Cardiac muscle cell (in vitro differentiated cells and primary cell): ENCODE measurements at places on chromosomes 4 and X.

DNA sequence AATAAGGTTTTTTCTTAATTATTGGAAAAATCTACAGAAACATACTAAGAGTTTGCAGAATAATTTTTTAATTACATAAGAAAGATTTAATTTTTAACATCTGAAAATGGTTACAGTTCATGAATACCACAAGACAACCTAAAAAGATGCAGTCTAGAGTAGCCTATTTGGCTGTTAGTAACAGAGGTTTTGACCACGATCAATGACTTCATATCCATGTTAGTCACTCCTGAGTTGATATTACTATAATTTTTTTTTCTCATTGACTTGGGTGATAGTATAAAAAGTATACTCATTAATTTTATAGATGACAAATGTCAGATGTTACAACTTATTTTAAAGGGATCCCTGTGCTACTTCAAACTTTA is 272.5 kb downstream of the DCTD start:
- DNase-seq, result no peak

- no peak for DNase-seq
Measured at GRCh38 chr4:4364061-4364460, 22.8 kb upstream of the NSG1 start.

DNA sequence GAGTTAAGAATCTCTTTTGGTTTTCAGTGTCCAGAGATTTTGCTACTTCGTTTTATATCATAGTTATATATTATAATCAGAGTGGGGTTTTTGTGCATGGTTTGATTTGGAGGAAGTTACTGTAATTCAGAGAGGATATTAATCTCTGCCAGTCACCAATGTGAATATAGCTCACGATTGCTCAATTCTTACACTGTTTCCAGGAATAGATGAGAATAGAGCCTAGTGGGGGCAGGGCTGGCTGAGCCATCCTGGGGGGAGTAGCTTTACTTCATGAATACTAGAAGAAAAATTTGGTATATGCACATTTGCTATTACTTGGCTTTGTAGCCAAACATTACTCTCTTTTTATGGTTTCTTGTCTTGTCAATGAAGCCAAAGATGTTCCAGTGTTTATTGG is 60.9 kb upstream of the TRPC3 start:
- peak; percentile 58 for DNase-seq

GRCh38 chr4:108303488-108304177 is 134.9 kb upstream of the LEF1 start:
- DNase-seq, result no peak

DNA sequence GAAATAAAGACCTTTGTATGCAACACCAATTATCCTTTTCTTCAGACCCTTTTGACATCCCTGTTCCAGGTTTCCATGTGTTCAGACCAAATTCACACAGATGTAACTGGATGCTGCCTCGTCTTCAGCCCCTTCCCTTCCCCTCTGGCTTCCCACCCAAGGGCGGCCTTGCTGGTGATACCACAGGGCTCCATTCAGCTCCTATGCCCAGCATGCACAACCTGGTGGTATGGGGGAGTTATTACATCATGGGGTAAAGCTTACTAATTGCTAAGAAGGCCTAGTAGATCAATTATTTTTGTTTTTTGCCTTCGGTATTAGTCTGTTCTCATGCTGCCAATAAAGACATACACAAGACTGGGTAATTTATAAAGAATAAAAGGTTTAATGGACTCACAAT is 317.0 kb upstream of the CXXC4 start:
- no peak for DNase-seq

DNA sequence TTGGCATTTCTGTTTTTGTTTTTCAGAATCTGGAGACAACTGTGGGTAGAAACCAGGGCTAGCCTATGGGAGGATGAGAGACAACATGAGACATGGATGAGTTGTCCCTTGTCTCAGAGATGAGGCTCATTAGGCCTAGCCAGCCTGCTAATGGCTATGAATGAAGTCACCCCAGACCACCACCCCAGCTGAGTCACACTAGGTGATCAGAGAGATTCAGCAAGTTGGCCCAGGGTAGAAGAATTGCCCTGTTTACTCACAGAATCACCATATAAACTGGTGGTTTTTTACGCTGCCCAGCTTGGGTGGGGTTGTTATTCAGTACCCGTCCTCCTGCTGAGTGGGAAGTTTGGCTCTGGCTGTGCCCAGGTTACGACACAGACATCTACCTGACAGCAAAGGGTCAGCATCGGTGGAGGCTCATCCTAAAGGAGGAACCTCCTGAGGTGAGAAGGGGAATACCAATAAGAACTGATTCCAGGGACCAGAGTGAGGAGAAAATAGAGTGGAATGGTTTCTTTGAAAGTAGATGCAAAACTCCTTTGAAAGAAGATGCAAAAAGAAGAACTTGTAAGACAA is 17.2 kb upstream of the ARSJ start:
- no peak for DNase-seq

- no peak for DNase-seq
Measured at GRCh38 chr4:129384974-129385373, 289.0 kb downstream of the C4orf33 start.

GRCh38 chr4:8698341-8699062 is 105.9 kb downstream of the CPZ start:
- no peak for DNase-seq

- no peak for DNase-seq
Measured at GRCh38 chrX:1231850-1232465, 19.5 kb upstream of the CRLF2 start.

DNA sequence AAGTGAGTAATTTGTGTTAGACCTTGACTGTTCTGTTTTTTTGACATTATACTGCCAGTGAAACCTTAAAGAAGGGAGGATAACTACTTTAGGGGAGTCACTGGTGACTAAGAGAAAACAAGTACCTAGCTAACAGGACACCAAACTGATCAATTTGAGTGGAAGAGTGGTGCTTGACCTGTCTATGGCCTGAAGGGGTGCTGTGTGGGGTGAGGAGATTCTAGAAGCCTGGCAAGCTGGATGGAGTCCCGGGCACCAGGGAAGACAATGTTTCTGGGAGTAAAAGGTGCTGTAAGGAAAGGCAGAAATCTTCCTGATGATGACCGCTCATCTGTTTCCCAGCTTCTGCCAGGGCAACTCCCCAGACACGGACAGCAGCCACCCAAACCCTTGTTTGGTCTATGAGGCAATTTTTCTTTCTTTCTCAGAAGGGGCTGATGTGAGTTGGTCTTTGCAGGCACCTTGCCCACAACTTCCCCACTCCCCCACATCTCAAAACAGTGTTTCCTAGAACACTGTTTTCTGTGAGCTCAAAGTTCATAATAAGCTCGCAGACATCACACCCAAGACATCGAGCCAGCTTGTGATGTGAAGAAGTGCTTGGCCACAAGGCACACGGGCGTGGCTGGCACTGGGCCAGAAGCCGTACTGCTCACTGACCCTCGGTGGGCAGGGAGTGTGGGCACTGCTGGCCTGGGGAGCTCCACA is 4.6 kb downstream of the TXK start:
- peak; percentile 29 for DNase-seq

GRCh38 chr4:138553001-138553845 is 311.1 kb upstream of the SLC7A11 start:
- peak; percentile 54 for DNase-seq

GRCh38 chr4:125045311-125045710 is 269.4 kb upstream of the FAT4 start:
- no peak for DNase-seq

GRCh38 chr4:25123236-25123635 is 37.0 kb downstream of the SEPSECS start:
- DNase-seq, result no peak

- no peak for DNase-seq
Measured at GRCh38 chr4:71604785-71605184, 179.1 kb downstream of the GC start.

DNA sequence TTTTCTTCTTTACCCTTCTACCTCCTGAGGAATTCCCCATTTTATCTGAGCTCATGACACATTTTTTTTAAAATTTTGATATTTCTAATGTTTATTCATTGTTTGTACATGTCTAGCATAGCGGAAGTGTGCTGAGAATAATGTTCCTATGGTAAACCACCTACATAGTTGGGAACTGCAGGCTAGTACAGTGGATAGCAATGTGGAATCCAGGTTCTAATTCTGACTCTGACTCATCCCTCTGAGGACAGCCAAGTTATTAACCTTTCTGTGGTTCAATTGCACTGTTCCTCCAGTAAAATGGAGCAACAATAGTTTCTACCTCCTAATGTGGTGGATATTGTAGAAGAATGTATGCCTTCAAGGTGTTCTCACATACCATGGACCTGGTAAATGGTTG is 20.6 kb upstream of the APELA start:
- DNase-seq, result no peak

- peak; percentile 17 for DNase-seq
Measured at GRCh38 chr4:118281611-118282442, 71.0 kb downstream of the PRSS12 start.

GRCh38 chr4:184471881-184472613 is 2.3 kb downstream of the IRF2 start:
- no peak for DNase-seq

- DNase-seq, result peak; percentile 46
Measured at GRCh38 chr4:173420324-173420752, 21.4 kb upstream of the SCRG1 start.

GRCh38 chrX:130082244-130083106 is 27.8 kb downstream of the ELF4 start:
- DNase-seq, result peak; percentile 9

DNA sequence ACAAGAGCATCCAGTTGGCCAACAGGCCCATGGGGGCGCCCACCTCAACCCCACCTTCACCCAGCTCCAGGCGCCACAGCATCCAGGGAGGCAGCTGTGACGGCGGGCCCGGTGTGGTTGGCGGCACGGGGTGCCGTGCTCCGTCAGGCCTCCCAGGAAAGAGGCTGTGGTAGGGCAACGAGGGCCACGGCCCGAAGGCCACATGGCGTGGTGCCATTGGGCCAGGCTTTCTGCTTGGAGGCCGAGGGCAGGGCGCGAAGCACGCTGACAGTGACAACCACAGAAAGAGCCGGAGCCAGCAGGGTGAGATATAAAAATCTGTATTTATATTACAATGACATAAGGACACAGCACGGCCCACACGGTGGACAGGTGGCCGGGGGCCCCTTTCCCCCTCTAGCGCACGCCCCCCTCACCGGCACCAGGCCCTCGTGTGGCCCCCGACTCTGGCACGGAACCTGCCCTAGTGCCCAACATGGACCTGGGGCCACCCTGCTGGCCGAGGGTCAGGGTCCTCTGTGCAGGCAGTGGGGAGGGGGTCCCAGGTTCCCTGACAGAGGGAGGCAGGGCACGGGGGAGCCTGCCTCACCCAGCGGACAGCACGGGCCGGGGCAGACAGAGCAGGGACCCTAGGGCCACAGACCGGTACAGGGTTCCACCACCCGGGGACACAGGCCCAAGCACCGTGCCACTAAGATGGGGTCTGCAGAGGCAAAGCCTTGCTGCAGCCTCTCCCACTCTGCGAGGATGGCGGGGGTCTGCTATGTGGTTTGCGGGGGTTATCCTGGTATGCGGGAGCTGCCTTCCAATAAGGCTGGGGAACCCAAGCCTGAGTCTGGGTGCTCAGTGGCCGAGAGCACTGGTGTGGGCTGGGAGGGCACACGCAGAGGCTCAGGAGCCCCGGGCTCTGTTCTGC is 5.5 kb upstream of the HAUS3 start:
- DNase-seq, result no peak

DNA sequence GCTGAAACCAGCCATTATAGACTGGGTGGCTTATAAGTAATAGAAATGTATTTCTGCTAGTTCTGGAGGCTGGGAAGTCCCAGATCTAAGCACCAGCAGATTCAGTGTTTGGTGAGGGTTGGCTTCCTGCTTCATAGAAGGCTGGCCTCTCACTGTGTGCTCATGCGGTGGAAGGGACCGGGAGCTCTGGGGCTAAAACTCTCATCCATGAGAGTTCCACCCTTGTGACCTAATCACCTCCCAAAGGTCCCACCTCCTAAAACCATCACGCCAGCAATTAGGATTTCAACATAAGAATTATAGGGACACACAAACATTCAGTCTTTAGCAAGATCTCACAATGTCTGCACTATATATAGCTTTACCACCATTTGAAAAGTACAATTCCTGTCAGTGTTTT is 215.2 kb downstream of the CBR4 start:
- DNase-seq, result no peak

- no peak for DNase-seq
Measured at GRCh38 chr4:11438647-11439046, 10.0 kb upstream of the HS3ST1 start.

- peak; percentile 45 for DNase-seq
Measured at GRCh38 chr4:142719854-142720541, 126.1 kb downstream of the INPP4B start.

DNA sequence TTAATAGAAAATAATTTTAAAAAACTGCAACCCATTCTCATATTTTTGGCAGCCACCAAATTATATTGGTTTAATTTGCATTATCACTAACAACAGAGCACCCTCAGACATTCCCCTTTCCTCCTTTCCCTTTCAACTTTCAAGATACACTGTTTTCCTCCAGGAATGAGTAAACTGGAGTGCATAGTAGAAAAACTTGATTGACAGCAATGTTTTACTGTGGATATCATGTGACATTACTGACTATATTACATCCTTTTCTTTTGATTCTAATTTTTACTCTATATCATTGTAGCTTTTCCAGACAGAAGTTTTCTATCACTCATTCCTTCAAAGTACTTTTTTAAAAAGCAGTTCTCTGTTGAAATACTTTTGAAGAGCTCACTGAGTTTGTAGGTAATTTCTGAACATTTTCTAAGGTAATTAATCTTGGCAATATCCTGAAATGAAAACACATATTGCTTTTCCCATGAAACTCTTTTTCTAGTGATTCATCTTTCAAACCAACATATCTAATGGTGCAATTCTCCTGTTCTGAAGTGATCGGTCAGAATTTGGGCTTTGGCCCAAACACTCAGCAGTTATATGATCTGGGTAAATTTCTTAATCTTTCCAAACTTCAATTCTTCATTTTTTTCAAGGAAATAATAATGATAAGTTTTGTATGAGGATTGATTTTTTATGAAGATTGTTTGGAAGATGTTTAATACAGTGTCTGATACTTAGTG is 920.4 kb upstream of the EPHA5 start:
- DNase-seq, result no peak

- DNase-seq, result no peak
Measured at GRCh38 chr4:2255501-2256155, 6.3 kb downstream of the MXD4 start.

DNA sequence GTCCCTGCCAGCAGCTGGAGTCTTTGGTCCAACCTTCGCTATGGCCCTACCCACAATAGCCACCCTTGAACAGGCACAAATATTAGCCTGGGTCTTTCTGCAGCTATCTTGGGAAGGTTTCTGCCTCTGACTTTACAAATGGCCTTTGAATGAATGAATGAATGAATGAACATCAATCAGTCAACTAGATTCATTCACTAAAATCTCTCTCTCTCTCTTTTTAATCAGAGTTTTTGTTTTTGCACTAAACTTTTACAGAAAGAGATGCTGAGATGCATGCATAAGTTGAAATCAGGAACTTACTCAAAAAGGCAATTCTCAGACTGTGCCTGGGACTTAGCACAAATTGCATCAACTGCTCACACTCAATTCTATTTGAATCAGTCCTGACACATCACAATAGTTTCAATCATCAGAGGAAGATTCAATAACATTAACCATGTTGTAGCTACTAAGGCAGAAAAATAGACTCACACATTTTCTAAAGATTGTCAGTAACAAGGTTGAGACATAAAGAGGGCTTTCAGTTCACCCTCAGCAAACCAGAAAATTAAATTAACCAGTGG is 55.0 kb downstream of the ANXA3 start:
- no peak for DNase-seq
